ENCODE measurements at places on chromosomes 2 and 18.

DNA sequence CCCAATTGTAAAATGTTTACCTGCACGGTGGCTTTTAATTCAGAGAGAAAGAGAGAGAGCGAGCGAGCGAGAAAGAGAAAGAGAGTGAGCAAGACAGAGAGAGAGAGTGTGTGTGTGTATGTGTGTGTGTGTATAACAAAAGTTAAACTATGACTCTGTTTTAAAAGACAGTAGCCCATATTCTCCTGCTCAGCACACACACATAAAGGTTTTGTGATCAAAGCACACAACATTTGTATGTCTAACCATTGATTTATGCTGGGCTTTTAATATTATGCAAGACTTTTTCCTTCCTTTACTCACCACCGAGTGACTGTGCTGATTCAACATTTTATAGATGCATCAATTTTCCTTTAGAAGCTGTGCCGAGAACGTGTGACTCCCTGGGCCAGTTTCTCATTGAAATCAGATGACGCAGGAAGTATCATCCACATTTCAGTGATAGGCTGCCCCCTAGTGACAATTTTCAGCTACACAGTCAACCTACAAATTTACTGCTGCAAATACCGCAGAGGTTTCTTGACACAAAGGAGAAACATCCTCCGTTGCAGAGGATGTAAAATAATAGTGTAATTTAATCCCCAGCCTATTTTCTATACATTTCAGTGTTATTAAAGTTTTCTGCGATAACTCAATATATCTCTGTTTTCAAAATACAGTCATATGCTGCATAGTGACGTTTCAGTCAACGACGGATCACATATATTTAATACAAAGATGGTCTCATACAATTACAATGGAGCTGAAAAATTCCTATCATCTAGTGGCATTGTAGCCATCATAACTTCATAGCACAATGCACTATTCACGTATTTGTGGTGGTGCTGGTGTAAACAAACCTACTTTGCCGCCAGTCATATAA lies 165.9 kb upstream of the TANK start:
- peak; percentile 91 for DNase-seq

DNA sequence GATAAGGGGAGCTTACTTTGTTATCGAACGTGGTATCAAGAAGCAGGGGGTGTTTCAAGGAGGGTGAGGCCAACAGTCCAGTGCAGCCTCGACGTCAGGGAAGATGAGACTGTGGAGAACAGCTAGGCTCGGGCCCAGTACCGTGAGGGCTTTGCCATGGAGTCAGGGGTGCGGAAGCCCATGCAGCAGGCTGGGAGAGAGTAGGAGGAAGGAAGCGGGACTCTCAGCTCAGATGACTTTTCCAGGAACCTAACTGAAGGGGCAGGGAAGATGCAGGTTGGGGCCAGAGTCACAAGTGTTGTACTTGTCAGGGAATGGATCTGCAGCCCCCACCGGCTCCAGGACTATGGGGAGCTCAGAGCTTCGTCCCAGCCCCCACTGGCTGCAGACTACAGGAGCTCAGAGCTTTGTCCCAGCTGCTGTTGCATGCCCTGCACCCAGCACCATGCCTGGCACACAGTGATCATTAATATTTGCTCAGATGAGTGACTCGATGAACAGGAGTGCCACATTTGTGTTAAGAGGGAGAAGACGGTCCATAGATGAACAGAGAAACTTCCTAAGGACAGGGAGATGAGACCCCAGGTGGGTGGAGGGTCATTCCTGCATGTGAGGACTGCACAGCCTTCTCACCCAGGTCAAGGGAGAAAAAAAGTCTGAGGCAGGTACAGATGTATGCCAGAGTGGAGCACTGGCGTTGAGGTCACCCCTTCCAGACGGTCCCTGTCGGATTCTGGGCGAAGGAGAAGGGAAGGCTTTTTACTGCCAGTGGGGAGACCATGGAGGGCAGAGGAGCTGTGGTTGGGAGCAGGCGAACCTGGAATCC lies 36.4 kb downstream of the PTGR3 start:
- DNase-seq, result no peak

DNA sequence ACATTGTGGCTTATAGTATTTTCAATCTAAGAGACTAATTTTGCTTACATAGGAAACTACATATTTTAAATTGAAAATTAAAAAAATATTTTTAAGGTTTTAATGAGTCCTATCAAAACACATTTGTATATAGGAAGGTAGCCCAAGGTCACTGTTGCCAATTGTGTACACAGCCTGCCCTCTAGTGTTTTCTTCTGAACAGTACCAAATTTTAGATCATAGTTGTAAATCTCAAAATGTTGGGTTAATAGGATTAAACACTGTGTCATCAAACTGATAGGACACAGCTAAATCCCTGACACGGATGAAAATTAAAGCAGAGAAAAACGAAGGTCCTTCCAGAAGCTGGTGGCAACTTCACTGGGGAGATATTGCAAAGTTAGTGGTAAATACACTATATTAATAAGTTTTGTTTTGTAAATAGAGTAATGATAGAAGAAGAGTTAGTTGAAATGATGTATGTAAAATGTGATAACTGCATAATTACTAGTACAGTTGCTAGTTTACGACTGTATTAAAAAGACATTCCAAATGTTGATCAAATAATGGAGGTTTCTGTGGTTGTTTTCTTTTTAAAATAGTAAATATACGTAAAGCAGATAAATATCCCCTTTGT lies 19.7 kb downstream of the CLUL1 start:
- peak; percentile 61 for DNase-seq

DNA sequence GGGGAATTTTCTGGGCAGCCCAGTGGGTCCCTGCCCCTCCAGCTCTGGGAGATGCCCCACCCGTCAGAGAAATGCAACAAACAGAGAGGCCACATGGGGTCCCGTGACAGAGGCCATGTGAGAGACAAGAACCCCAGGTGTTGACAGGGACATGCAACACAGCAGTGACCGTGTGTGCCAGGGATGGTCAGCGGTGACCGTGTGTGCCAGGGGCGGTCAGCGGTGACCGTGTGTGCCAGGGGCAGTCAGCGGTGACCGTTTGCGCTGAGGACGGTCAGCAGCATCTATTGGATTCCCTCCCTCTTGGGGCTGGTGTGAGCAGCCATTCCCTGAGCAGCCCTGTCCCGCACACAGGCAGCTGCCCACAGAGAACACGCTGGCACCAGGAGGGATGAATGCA lies 146.6 kb upstream of the OTOS start:
- no peak for DNase-seq

GRCh38 chr18:55910296-55910695 lies 322.3 kb upstream of the TCF4 start:
- no peak for DNase-seq

GRCh38 chr2:6968319-6969100 lies 51.3 kb downstream of the RNF144A start:
- DNase-seq, result peak; percentile 89

GRCh38 chr2:100831158-100831750 lies 11.3 kb downstream of the NPAS2 start:
- no peak for DNase-seq

GRCh38 chr2:159795841-159796690 lies 1.9 kb downstream of the CD302 start:
- peak; percentile 34 for DNase-seq

DNA sequence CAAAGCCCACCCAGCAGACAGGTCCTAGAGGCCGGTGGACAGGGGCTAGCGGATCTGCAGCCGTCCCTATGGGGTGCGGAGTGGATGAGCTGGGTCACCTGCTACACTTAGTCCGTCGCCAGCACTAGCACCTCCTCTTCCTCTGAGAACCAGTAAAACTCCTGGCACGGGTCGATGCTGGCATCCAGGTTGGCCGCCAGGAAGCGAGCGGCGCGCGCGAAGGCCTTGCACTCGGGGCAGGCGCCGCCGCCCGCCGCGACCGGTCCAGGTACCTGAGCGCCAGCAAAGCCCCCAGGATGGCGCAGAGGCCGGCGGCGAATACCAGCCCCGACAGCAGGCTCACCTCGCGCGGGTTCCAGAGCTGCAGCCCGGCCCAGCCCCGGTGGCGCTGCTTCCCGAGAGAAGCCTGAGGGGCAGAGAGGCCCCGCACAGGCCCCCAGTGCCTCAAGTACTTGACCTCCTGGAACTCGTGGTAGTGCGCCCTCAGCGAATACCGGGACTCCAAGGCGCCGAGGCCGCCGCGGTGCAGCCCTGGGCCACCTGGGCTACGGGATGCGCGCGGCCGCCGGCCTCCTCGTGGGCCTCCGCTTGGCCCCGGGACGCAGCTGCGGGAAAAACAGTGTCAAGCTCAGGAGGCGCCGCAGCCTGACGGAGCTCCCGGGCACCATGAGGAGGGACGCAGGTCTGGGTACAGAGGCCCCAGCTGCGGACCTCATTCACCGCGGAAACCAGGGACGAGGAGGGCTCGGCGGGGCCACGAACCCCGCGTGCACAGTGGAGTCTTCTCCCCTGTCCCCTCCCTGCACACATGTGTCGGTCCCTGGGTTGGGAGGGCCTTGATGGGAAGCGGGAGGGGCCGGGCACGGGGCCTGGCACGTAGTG lies 27.5 kb upstream of the ALPP start:
- no peak for DNase-seq

GRCh38 chr2:144630459-144631215 lies 110.7 kb upstream of the ZEB2 start:
- no peak for DNase-seq

GRCh38 chr2:51297488-51297887 lies 265.6 kb upstream of the NRXN1 start:
- no peak for DNase-seq

GRCh38 chr18:9974279-9974915 lies 60.6 kb downstream of the VAPA start:
- DNase-seq, result no peak

DNA sequence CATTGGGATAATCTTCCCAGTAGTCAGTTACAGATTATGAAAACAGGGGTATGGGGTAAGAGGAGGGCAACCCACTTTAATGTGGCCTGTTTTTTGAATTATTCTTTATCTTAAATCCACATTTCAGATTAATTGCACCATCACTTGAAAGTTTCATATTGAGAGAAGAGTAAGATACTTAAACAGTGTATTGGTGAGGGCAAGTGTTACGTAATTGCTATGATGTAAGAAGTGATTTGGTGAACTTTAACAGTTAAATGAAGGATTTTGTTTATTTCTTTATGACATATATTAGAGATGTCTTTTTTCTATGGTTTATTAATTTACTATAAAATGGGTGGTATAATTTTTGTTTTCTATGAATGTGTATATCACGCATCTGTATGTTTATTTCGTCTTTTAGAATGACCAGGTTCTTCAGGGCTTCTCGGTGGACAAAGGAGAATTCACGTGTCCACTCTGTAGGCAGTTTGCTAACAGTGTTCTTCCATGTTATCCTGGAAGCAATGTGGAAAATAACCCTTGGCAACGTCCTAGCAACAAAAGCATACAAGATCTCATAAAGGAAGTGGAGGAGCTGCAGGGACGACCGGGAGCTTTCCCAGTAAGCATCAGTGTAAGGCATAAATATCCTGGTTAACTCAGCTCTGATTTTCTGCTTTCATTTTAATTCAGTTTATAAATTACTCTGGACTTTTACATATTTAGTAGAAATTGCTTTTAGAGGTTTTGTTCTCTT lies 171.2 kb upstream of the MYO3B start:
- no peak for DNase-seq

DNA sequence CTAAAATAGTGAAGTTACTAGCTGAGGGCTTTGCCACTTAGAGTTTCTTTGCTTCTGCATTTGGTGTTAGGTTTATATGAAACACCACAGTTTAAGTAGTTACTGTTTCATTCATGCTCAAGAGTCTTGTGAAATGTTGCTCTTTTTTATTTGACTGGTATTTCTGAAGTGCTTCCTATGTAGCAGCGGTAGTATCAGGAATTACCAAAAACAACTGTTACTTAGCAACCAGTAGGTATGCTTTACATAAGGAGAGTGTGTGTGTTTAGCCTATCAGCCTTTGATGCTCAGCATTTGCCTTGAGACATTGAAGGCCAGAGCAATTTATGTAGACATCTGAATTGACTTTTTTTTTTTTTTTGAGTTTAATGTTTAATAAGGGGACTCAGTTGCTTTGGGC lies 3.6 kb downstream of the DIS3L2 start:
- no peak for DNase-seq

- DNase-seq, result peak; percentile 7
Measured at GRCh38 chr2:26691881-26692278, 642 bp upstream of the KCNK3 start.

DNA sequence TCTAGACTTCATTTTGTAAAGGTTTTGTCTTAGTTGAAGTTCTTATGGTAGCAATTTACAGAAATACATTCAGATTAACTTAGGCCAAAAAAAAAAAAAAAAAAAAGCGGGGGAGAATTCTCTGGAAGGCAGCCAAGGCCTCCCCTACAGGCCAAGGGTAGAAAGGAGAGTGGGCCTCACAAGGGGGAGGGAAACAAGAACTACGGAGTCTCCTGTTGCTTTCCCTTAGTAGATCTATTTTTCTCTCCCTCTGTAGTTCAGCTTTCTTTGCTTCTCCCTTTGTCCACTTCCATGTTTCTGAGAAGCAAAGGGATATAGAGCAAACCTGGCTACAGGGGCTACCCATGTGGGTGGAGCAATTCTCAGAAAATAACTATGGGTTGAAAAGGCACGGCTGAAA lies 2.4 kb upstream of the STK11IP start:
- peak; percentile 19 for DNase-seq

GRCh38 chr2:198440833-198441232 lies 636.4 kb downstream of the PLCL1 start:
- no peak for DNase-seq

All from astrocyte of the hippocampus (primary cell).